ENCODE measurements at places on chromosomes 1 and 21. TPM values are rescaled to one million over a fixed set of nuclear protein-coding genes. Genes with fewer than 3 reads are reported as not detected.

GRCh38 chr1:77347646-77348045, 65.8 kb downstream of the AK5 start:
- H3K27me3 ChIP-seq, result no peaks in the 10 kb centered on the region
- DNase-seq, result peak; percentile 86
- H3K4me1 ChIP-seq, result peaks cover 31% of the 10 kb centered on the region
- no peak overlapping the region for H3K4me3 ChIP-seq
- no peaks in the 10 kb centered on the region for H3K36me3 ChIP-seq

GRCh38 chr1:182971219-182971618, 18.3 kb upstream of the SHCBP1L start:
- no peaks in the 10 kb centered on the region for H3K36me3 ChIP-seq
- no peak for DNase-seq
- H3K27ac ChIP-seq, result no peak overlapping the region
- no peak overlapping the region for H3K4me3 ChIP-seq

GRCh38 chr21:16587141-16587581, 857.4 kb downstream of the USP25 start:
- peak; percentile 46 for DNase-seq
- no peaks in the 10 kb centered on the region for H3K36me3 ChIP-seq
- H3K27ac ChIP-seq, result peak overlapping the region; percentile 11
- H3K4me1 ChIP-seq, result no peaks in the 10 kb centered on the region
- H3K4me3 ChIP-seq, result peak overlapping the region; percentile 10

DNA sequence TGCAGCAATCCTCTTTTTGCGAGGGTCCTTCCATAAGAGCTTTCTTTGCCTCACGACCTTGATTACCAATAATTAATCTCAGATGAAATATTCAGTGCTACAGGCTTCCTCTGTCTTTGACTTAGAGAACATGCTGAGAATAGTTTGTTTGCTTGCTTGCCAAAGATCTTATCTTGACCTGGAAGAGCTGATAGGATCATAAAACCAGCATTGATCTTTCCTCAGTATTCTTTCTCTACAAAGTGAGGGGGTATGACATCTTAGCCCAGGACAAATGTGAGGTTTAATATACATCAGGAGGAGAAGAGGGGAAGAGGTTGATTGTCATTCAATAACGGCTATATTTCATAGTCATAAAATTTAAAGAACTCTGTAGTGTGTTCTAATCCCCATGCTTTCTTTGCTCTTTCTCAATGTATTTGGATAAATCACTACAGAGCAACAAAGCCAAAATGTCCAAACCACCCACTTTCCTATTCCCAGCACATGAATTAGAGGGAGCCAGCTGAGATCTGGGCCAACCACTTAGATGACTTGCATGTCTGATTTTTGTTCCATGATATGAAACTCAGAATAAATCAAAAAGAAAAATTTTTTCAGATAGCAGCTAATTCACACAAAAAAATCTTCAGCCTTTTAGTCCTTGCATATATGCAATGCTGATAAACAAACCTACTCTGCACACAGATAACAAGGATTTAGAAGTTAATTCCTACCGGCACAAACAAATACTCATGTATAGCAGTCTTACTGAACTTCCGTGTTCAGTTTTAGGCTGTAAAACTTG, 50.5 kb upstream of the IPO9 start:
- H3K36me3 ChIP-seq, result no peaks in the 10 kb centered on the region
- DNase-seq, result no peak
- H3K27ac ChIP-seq, result no peak overlapping the region

DNA sequence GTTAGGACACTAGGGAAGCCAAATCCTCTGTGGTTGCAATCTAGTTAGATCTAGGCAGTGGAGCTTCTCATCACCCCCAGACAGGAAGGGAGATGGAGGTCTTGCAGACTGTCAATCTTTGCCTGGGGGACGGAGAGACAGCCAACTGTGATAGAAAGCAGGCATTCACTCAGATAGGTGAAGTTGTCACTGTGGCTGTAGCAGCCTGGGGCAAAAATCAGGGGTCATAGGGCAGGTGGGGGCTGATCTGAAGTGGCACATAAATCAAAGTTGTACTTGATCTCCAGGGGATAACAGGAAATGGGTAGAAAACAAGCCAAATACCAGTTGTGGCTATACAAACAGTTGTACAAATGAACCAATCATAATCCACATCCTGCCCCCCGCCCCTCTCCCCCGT, 620.9 kb upstream of the USP24 start:
- H3K36me3 ChIP-seq, result no peaks in the 10 kb centered on the region
- no peaks in the 10 kb centered on the region for H3K4me1 ChIP-seq
- no peak for DNase-seq

- DNase-seq, result no peak
- no peak overlapping the region for H3K4me3 ChIP-seq
- H3K27ac ChIP-seq, result no peak overlapping the region
- H3K36me3 ChIP-seq, result no peaks in the 10 kb centered on the region
- peaks cover 87% of the 10 kb centered on the region for H3K27me3 ChIP-seq
- no peaks in the 10 kb centered on the region for H3K4me1 ChIP-seq
Observed at GRCh38 chr1:65527707-65528503, 107.4 kb downstream of the LEPR start.

GRCh38 chr1:33986390-33987095, 122.7 kb downstream of the HMGB4 start:
- no peaks in the 10 kb centered on the region for H3K4me1 ChIP-seq
- no peaks in the 10 kb centered on the region for H3K27me3 ChIP-seq
- no peaks in the 10 kb centered on the region for H3K36me3 ChIP-seq
- DNase-seq, result no peak
- H3K4me3 ChIP-seq, result no peak overlapping the region
- no peak overlapping the region for H3K27ac ChIP-seq

DNA sequence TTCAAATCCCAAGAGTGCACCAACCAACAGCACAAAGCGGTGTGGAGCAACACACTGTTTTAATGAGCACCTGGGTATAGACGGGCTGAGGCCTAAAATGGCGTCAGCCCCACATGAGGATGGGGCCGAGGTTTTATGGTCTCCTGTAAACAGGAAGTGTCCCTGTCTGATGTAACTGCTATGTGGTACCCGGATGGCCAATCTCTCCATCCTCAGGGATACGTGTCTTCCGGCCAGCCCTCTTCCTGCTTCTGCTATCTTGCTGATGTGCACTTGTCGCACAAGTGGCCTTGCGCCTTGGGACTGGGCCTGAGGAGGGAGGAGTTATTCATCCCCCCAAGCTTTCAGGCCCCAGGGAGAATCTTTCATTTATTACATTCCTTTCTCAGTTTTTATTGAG, 73.5 kb downstream of the CNST start:
- H3K4me3 ChIP-seq, result no peak overlapping the region
- H3K27me3 ChIP-seq, result no peaks in the 10 kb centered on the region
- H3K4me1 ChIP-seq, result no peaks in the 10 kb centered on the region

- no peaks in the 10 kb centered on the region for H3K27me3 ChIP-seq
- H3K4me1 ChIP-seq, result peaks cover 17% of the 10 kb centered on the region
- no peak overlapping the region for H3K27ac ChIP-seq
- no peak overlapping the region for H3K4me3 ChIP-seq
- DNase-seq, result no peak
- no peaks in the 10 kb centered on the region for H3K36me3 ChIP-seq
Observed at GRCh38 chr1:94773296-94773809, 46.8 kb upstream of the SLC44A3 start.

DNA sequence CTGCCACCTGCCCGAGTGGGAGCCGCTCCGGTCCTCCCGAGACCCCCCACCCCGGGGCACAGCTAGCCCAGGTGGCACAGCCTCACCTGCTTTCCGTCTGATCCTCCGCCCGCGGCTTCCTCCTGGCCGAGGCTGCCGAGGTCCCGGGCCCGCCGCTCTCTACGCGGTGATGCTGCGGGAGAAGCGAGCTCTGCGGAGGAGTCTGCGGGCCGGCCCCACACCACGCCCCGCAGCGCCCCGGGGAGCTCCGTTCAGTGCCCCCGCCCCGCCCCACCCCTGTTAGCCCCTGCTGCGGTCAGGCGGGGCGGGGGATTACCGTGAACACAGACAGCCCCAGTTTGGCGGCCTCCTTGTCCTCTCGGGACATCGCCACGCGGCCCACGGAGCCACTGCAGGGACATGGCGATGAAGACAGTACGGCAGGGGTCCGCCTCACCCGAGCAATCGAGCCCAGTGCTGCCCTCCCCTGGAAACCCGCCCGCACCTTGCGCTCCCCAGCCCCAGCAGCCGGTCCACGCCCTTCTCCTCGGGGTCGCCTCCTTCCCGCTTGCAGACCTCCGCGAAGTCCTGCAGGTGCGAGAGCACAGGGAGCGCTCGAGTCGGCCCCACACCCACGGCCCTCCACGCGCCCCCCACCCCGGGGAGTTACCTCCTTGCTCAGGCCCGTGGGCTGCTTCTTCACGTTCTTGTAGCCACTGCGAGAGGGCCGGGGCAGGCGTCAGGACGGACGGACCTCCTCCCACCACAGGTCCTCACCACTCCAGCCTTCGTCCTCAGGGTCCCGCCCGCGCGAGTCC, 933 bp downstream of the C1orf35 start:
- no peak overlapping the region for H3K27ac ChIP-seq
- peak overlapping the region; percentile 79 for H3K4me3 ChIP-seq
- no peaks in the 10 kb centered on the region for H3K27me3 ChIP-seq
- DNase-seq, result peak; percentile 65

GRCh38 chr1:101859941-101860340, 136.8 kb downstream of the OLFM3 start:
- H3K4me3 ChIP-seq, result no peak overlapping the region
- H3K27me3 ChIP-seq, result peaks cover 34% of the 10 kb centered on the region
- H3K36me3 ChIP-seq, result no peaks in the 10 kb centered on the region

GRCh38 chr1:228836427-228836826, 101.1 kb downstream of the RHOU start:
- peaks cover 45% of the 10 kb centered on the region for H3K4me1 ChIP-seq
- H3K27me3 ChIP-seq, result peaks cover 20% of the 10 kb centered on the region
- no peaks in the 10 kb centered on the region for H3K36me3 ChIP-seq
- no peak overlapping the region for H3K4me3 ChIP-seq
- H3K27ac ChIP-seq, result peak overlapping the region; percentile 0

GRCh38 chr1:109622137-109622892, 2.7 kb downstream of the AMPD2 start:
- peaks cover 20% of the 10 kb centered on the region for H3K4me1 ChIP-seq
- H3K4me3 ChIP-seq, result peak overlapping the region; percentile 95
- no peaks in the 10 kb centered on the region for H3K36me3 ChIP-seq
- H3K27ac ChIP-seq, result no peak overlapping the region
- no peaks in the 10 kb centered on the region for H3K27me3 ChIP-seq
- no peak for DNase-seq

GRCh38 chr1:89538361-89538760, 13.7 kb downstream of the LRRC8B start:
- no peak overlapping the region for H3K27ac ChIP-seq
- H3K4me3 ChIP-seq, result no peak overlapping the region
- H3K27me3 ChIP-seq, result no peaks in the 10 kb centered on the region
- DNase-seq, result no peak

- H3K27me3 ChIP-seq, result peaks cover 25% of the 10 kb centered on the region
- H3K4me3 ChIP-seq, result no peak overlapping the region
- no peaks in the 10 kb centered on the region for H3K4me1 ChIP-seq
Observed at GRCh38 chr1:152141971-152142584, 16.9 kb downstream of the RPTN start.

GRCh38 chr21:36589352-36589971, 109.5 kb upstream of the SIM2 start:
- H3K4me1 ChIP-seq, result peaks cover 18% of the 10 kb centered on the region
- no peak overlapping the region for H3K27ac ChIP-seq
- peak; percentile 70 for DNase-seq
- H3K27me3 ChIP-seq, result no peaks in the 10 kb centered on the region
- no peak overlapping the region for H3K4me3 ChIP-seq

GRCh38 chr1:231217056-231217455, 24.0 kb upstream of the GNPAT start:
- no peaks in the 10 kb centered on the region for H3K36me3 ChIP-seq
- H3K27me3 ChIP-seq, result peaks cover 8% of the 10 kb centered on the region
- no peak overlapping the region for H3K4me3 ChIP-seq
- no peaks in the 10 kb centered on the region for H3K4me1 ChIP-seq

DNA sequence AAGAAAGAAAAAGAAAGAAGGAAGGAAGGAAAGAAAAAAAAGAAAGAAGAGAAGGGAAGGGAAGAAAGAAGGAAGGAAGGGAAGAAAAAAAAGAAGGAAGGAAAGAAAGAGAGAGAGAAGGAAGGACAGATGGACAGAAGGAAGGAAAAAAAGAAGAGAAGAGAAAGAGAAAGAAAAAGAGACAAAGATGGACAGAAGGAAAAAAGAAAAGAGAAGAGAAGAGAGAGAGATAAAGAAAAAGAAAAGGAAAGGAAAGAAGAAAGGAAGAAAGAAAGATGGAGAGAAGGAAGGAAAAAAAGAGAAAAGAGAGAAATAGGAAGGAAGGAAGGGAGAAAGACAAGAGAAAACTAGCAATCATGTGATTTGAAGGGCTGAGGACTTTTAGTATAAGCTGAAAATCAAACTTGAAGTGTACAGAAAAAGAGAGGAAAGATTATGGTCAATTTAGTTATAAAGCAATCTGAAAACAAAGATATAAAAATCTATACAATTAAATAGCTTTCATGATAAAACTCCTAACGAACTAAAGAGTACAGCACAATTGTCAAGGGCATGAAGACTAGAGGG, 115.3 kb downstream of the LTN1 start:
- no peak overlapping the region for H3K27ac ChIP-seq
- H3K4me1 ChIP-seq, result no peaks in the 10 kb centered on the region
- H3K4me3 ChIP-seq, result no peak overlapping the region

Gene ERG
- not detected for total RNA-seq

Gene NCSTN
- total RNA-seq, result 48.2 TPM

Gene COL24A1
- total RNA-seq, result 0.17 TPM

Gene C1orf185
- not detected for total RNA-seq

Gene ANKRD13C
- total RNA-seq, result 41.5 TPM

Gene SIKE1
- 136 TPM for total RNA-seq

Gene RHCE
- 1.1 TPM for total RNA-seq

Gene GNAT2
- total RNA-seq, result 0.69 TPM

Gene MMP23B
- total RNA-seq, result 25.9 TPM

Gene VWA5B1
- total RNA-seq, result not detected
